ENCODE measurements at places on chromosomes 5 and 9.

GRCh38 chr5:57703721-57704120 is 221.1 kb upstream of the ACTBL2 start:
- DNase-seq = no peak

DNA sequence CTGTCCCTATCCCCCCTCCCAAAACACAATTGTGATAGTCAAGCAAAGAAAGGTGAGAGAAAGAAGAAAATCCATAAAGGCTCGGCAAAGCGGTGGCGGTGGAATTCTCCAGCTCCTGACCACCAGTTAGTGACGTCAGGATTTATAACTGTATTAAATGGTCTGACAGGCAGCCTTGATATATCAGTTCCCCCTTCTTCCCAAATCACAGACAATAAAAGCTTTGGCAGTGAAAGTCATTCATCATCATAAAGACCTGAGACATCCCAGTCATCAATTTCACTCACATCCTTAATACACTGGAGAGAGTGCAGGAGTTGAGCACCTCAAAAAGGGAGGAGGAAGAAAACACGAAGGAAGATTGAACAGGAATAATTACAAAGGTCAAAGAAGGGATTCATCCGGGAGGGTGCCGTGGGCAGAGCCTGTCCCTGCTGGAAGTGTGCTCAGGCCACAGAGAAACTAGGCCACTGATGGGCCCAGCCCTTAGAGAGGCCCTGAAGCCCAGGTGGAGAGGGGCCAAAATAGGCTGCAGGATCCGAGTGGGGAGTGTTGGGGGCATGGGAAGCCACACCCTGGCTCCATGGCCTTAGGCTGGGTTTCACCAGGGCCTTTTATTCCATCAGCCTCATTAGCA is 131.9 kb downstream of the PAX5 start:
- DNase-seq = no peak

DNA sequence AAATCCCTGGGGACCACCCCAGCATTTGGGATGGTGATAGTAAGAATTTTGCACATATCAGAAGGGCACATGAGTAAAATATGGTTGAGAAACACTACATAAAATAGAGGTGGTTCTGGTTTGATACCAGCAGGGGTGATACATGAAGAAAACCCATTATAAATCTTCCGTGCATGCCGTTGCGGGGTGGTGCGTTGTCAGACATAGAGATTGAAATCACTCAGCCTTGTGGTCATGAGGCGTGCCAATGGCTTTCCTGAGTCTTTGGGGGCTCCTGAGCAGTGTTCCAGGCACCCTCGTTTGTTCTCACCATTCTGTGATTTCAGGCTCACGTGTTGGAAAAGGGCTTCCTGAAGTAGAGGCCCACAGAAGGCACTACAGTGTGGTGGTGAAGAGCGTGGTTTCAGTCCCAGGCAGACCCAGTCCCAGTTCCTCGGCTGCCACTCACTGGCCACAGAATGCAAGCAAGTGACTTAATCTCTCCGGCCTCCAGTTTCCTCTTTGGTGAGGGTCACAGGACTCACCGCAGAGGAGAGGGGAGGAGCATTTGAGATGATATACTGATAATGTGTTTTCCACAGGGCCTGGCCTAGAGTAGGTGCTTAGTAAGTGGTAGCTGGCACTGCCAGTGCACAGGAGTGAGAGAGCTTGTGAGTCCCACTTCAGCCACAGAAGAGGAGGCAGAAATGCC is 20.5 kb upstream of the GLRX start:
- no peak for DNase-seq

GRCh38 chr5:162274679-162275078 is 207.1 kb downstream of the GABRG2 start:
- DNase-seq = no peak

GRCh38 chr5:86768699-86769202 is 151.0 kb downstream of the COX7C start:
- DNase-seq = no peak

GRCh38 chr9:38120961-38121360 is 51.9 kb upstream of the SHB start:
- no peak for DNase-seq

- DNase-seq = peak; percentile 98
These were observed at the start of gene DCAF10 for GRCh38 chr9:37800631-37801286. Gene DCAF10 (plus strand): TSS chr9:37800797. CDS start chr9:37800867, 70 bp downstream.

- no peak for DNase-seq
These were observed 35.1 kb downstream of the BASP1 start for GRCh38 chr5:17252543-17252942.

- no peak for DNase-seq
These were observed 2060.5 kb downstream of the MAT2B start for GRCh38 chr5:165565911-165566310.

- no peak for DNase-seq
These were observed 48.7 kb upstream of the CEMIP2 start for GRCh38 chr9:71816916-71817451.

- no peak for DNase-seq
These were observed 68.3 kb upstream of the RGS7BP start for GRCh38 chr5:64437496-64437895.

Data from memory B cell (primary cell).